ENCODE measurements at places on chromosomes 11 and 22.

DNA sequence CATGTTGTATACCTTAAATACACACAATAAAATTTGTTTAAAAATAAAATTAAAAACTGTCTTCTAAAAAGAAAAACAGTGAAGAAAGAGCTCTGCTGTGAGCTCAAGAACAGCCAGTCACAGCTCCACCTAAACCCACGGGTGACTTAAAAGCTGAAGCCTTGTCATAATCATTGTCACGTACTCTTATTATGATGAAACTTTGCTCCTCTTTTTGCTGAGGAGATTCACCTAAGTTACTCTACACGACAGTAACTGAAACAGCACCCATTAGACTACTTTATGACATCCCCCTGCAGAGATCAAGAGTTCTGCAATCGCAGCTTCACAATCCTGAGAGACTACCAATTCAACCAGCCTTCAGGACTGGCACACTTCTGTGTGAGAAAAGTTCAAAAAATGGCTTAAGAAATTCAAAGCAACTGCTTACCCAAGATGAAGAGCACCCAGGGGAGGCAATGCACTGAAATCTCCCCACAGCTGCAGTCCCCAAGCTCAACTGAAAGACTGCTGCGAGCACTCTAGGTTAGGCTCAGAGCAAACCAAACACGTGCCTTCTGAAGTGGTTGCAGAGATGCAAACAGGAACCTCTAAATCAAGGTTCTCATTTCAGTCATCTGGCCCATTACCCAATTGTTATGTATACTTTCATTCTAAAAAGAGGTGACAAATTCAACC lies at the start of gene JAML:
Gene JAML (minus strand): TSS at position 501 of the 678 bp plus-strand sequence. CDS start 10,145 bp downstream, outside the sequence.
- no peak for DNase-seq

- DNase-seq: no peak
Observed at GRCh38 chr11:134374171-134374570, 37.9 kb downstream of the B3GAT1 start.

DNA sequence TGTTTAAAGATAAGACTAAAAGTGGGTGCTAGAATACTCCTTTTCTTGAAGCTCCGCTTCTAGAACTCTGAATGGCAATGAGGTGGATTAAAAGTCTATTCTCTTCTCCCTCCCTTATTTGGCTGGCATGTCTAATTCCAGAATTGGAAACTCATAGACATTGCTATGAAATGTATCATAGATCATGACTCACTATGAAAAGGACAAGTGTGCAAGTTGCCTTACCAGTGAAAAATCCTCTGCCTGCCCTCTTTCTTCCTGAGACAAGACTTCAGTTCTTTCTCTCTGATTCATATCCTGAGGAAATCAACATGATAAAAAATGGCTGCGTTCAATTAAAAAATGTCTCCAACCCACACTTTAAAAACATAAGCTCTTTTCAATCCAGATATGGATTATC lies 73.2 kb upstream of the BLID start:
- DNase-seq: no peak

DNA sequence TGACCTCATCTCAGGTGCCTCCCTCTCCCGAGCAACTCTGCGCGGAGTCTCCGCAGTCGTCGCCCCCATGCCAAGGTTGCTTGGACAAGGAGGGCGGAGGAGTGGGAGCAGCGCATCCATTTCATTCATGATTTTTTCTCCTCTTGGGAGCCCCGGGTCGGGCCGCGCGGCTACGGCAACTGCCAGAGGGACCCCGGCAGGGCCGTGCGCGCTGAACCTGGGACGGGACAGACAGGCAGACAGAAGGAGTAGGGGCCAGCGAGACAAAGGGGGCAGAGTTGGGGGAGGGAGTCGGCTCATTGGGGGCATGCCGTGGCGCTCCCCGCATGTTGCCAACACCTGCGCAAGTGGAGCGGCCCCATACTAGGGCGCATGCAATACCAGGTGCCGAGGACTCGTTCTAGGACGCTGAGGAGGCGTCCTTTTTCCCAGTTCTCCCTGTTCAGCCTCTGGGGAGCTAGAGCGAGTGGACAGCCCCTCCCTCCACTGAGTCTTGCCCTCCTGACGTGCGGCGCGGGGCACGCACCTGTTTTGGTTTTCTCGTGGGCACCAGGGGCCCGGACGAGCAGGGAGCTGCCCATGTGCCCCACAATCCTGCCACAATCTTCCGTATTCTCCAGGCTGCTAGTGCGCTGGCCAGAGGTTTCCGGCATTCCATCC lies 501 bp upstream of the PTPN5 start:
- DNase-seq: no peak

DNA sequence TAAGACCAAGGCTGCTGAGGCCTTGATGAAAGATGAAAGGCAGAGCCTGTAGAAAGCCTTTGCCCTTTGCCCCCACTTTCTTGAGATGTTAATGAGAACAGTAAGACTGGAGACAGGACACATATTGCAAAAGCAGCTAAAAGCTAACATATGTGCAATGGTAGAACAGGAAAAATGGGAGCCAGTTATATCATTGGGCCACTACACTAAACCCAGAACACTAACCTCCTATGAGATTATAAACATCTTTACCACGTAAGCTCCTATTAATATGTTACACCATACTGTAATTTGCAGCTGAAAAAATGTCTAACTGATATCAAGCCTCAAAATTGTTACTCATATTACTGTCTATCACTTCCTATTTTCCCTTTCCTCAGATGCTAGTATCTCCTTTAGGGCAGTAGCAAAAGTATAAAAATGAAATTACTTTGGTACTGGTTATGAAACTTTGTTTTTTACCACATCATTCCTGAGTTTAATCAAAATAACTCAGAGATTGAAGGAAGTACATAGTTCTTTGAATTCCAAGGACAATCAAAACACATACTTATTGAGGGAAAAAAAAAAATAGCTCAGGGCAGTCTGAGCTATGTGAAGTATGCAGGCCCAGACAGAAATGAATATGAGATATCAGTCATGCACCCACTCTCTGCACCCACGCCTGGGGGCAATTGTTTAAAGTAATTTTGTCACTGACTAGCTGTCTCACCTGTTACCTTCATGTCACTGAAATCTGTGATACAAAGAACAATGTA lies 9.1 kb downstream of the HPS5 start:
- no peak for DNase-seq

- no peak for DNase-seq
Observed at GRCh38 chr22:37654563-37655251, 3.8 kb upstream of the PDXP start.

DNA sequence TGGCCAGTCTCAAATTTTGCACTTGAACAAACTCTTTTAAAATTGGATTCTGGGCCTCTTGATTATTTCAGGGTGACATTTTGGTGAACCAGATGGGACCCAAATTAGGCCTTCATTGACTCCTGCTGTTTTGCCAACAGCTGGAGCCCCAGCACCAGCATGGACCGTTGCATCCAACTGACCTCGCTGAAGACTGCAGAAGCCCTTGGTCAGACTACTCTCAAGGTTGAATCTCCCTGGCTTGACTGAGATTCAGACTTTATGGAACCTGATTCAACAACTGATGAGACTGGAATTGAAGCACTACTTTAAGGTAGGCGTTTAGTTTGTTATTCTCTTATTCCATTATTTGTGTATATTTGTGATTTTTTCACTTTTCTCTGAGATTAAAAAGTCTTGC lies 41.7 kb downstream of the NARS2 start:
- DNase-seq: no peak

GRCh38 chr11:69943506-69943905 lies 124.3 kb upstream of the FGF3 start:
- no peak for DNase-seq

DNA sequence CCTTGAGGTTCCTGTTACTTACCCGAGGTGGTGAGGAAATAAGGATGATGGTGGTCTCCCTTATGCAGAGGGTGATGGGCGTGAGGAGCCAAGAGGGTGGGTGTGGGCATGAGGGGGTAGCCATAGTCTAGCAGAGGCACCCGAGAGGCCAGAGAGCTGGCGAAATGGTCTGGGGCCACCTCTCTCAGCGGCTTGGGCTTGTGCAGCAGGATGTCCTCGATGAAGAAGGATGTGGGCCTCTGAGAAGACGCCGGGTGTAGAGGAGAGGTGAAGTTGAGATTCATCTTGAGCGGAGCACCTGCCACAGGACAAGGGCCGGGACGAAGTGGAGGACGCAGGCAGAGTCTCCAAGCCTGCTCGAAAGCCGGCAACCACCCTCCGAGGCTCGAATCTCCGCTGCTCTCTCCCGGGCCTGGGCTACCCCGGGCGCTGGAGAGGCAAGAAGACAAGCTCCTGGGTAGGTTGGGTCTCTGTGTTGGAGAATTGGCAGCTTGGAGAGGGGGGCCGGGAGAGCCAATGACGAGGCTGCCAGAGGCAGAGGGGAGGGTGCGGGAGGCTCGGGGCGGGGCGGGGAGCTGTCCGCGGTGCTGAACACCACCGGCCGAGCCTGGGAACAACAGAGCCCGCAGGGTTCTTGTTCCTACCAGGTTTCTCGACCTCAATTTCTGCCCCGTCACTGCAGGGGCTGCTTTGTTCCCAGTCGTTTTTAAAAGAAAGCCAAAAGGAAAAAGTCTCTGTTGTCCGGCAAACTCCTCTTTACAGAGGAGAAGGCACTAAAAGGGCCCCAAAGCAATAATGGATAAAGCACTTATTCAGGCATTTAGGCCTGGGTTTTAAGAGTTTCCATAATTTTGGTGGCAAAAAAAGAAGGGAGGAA lies at the start of gene BSX:
Gene BSX (minus strand): TSS at position 447 of the 877 bp plus-strand sequence. CDS start 163 bp downstream, at position 284.
- DNase-seq: no peak

DNA sequence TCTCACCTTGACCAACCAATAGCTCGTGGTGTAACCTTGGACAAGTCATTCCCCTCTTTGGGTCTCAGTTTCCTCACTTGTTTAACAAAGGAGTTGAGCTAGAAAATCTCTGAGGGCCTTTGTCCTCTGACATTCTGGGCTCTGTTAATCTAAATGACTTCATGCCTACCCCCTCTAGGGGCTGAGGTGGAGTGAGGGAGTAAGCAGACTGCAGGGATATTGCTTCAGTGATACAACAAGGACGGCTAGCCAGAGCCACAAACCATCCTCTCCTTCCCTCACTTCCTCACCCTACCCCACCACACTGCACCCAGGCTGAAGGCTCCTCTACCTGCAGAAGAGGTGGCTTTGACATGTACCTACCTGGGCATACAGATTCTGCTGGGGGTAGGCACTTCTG lies 34.8 kb downstream of the RELT start:
- no peak for DNase-seq

- DNase-seq: no peak
Observed at GRCh38 chr22:45284705-45285262, at the start of gene UPK3A. TSS of gene UPK3A (plus strand) at chr22:45284949. CDS start at chr22:45285014, 65 bp downstream.

DNA sequence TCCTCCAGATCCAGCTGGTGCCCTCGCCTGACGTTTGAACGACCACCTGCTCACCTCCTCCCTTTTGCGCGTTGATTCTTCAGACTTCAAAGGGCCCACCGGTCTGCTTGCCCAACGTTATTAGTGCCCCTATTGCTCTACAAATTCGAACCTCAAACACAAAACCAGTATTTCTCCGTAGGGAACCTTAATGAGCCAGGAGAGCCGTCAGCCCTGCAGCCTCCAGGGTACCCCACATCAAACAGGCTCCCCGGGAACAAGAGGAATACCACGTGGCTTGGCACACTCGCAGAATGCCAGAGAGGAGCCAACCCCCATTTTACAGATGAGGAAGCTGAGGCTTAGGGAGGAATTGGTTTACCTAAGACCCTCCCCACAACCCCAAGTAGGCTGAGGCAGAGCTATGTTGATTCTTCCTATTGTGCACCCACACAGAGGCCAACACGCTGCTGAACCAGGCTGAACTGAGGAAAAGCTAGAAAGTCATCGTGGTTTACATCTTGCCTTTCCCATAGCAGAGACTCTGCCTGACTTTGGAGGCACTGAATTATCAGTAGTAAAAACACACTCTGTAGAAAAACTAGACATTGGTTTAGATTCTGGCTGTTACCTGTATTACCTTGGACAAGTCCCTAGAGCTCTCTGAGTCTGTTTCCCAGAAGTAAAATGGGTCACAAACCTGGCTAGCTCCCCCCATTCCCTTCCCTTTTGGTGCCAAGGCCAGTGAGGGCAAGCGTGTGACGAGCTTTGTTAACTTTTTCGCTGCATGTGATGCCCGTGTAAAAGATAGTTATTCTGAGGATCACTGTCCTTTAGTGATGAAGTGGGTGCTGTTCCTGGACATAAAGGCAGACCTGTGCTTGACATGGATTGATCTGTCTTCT lies 764 bp downstream of the TKFC start:
- no peak for DNase-seq

DNA sequence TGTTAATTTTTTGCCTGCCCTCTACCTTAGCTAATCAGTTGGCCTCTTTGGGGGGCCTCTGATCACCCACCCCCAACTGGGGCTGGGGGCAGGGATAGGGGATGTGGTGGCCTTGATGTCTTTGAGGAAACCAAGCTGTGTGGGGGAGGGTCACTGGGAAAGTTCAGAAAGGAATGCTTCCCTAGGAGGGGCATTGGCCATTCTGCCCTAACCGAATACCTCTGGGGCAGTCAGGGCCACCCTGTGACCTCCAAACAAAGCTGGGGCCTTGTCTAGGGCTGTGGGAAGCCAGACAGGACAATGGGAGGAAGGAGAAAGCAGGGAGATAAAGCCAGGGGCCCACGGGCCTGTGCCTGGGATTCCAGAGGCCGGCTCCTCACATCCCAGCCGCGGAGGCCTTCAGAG lies 97.5 kb downstream of the TSPAN18 start:
- no peak for DNase-seq

DNA sequence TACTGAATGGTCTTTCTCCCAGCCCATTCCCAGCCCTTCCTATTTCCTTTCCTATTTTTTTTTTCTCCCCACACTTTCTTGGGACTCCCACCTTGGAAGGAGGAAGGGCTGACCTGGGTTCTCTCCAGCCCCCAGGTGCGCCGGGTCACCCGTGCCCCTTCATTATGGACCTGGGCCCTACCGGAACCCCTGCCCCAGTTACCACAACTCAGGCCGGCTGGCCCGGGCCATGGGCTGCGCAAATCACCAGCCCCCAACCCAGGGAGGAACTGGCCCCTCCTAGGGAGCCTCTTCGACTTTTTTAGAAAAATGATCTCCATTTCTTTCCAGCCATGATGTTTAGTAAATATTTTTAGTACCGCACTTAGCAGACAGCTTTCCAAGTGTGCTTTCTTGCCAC lies 62.2 kb downstream of the MORC2 start:
- no peak for DNase-seq

- DNase-seq: no peak
Observed at GRCh38 chr11:2103668-2104523, 35.3 kb downstream of the IGF2 start.

DNA sequence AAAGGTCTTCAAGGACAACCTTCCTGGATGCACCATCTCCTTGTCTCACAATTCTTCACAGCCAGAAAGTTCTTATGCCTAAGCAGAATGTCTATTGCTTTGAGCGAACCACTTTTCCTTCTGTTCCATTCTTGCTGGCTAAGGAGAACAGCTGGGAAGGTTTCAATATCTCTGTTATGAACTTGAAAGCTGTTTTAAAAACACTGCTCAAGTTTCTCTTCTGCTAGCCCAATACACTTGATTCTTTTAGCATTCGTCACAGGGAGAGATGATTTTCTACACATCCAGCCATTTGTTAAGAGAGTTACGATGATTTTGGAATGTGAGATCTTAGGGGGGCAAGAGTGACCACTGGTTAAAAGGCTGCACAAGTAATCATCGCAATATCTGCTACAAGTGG lies 249.3 kb downstream of the KIRREL3 start:
- no peak for DNase-seq

All from NCI-H2081 treated with DMSO at 0.1 percent for 48 hours (cell line).